ENCODE measurements at places on chromosomes 3 and 15. TPM values are rescaled to one million over a fixed set of nuclear protein-coding genes. Genes with fewer than 3 reads are reported as not detected.

- no peak for DNase-seq
Measured at GRCh38 chr3:191030929-191031328, 168.1 kb upstream of the OSTN start.

DNA sequence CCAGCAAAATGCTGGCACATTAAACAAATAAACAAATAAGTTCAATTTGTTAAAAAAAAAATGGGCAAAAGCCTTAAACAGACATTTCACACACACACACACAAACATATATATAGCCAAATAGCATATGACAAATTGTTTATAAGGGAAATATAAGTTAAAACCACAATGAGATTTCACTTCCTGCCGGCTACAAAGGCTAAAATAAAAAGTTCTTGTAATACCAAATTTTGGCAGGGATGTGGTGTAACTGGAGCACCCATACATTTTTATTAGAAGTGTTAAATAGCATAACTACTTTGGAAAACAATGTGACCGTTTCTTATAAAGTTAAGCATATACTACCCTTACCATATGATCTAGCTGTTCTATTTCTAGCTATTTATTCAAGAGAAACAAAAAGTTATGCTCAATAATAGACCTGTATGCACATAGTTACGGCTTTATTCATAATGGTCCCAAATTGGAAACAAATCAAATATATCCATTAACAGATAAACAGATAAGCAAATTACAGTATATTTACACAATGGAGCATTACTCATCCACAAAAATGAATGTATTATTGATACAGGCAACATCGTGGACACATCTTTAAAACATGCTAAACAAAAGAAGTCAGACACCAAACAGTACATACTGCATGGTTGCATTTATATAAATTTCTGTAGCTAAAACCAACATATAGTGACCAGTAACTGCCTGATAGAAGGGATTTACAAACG, 93.9 kb downstream of the EOMES start:
- DNase-seq: no peak

DNA sequence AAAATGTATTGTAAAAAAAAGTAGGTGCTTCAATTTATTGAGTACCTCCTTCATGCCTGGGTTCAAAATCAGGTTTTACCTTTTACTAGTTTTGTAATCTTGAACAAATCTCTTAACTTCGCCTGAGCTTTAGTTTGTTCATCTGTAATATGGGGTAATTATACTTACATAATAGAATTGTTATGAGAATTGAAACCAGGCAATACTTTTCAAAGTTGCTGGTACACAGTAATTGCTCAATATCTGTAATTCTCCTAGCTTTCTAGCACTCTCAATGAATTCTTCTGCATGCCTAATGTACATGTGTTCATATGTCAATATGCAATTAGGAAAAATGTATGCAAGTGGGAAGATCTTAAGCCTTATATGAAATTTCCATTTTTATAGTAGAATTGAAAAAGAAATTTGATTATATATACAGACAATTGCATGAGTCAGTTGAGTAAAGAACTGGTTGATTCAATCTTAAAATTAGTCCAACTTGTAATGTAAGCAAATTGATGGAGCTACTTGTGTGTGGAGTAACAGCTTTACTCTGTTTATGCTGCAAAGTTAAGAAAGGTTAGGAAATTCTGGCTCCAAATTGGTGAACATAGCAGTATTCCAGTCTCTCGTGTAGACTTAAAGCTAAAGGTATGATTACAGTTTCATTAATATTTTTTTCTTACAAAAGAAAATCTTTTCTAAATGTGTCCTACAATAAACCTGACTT, 4.1 kb downstream of the TNFSF10 start:
- no peak for DNase-seq

DNA sequence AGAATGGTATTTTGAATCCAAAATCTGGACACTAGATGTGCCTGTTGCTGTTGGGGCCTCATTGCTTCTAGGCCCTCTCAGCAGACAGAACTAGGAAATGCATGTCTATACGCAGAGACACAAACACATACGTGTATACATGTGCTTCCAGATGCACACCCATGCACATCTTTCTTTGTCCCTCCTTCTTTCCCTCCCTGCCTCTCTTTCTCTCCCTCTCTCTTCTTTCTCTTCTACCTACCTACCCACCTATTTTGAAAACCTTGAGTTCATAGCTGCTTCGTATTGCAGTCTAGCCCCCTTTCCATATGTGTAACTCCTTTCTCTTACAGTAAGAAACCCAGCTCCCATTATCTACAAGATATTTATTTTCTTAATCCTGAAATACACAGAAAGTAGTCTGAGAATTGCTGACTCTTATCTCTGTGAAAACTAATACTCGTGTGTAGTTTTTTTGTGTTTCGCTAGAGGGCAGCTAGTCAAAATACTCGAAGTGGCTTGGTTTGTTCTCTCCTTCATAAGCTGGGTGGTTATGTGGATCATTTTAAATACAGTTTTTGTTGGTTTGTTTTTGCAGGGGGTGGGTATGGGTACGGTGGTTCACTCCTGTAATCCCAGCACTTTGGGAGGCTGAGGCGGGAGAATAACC, 18.5 kb downstream of the RPL32 start:
- no peak for DNase-seq

GRCh38 chr3:27560484-27561056, 76.4 kb upstream of the SLC4A7 start:
- DNase-seq: no peak

The CMTM8 gene
- 19.8 TPM for total RNA-seq

- DNase-seq: no peak
Measured at GRCh38 chr3:157592769-157593168, 89.6 kb upstream of the VEPH1 start.

- no peak for DNase-seq
Measured at GRCh38 chr3:36738702-36739101, 25.7 kb downstream of the DCLK3 start.

The CCR9 gene
- not detected for total RNA-seq

DNA sequence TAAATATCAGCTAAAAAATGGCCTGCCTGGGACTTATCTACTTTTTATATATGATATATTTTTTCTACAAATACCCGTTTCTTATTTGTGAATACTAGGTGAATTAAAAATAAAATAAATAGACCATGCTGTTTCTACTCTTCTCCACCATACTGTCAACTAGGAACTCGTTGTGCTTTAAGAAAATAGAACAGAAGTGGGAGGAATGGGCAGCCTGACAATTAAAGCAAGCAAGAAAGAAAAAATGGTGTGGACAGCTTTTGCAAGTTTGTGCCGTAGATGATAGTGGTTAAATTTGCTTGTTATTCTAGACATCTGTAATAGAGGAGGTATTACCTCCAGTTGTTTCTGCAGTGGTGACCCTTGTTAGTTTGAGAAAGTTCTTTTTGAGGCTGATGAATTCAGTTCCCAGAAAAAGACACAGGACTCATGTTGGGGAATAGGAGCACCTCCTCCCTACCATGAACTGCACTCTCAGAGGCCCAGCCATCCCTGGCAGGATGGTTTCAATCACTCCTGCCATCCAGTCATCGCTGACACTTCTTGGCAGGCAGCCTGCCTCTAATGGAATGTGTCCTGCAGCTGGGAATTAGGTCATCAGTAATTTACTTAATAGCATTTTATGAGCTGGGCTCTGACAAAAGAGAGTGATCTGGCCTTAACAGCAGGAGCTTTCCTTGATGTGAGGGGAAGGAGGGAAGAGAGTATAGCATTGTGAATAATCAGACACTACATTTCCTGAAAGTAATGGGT, 105.0 kb upstream of the GAP43 start:
- DNase-seq: peak; percentile 18

The SEMA3F gene
- total RNA-seq: 128 TPM

GRCh38 chr3:162719684-162720341, 1223.2 kb downstream of the OTOL1 start:
- no peak for DNase-seq

- DNase-seq: no peak
Measured at GRCh38 chr3:179450261-179450701, 989 bp downstream of the GNB4 start.

- DNase-seq: no peak
Measured at GRCh38 chr15:45648521-45649200, 13.8 kb downstream of the SQOR start.

DNA sequence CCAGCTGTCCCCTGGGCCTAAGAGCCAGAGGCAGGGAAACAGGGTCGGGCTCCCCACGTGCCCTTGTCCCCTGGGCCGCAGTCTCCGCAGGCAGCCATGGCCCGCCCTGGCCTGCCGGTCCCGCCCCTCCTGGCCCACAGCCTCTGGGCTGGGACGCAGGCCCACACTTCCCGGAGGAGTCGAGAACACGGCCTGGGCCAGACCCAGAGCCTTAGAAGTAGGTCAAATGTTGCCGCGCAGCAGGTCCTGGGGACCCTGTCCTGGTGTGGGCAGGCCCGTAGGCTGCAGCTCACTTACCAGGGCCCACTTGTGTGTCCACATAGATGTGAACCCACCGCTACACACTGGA, 4.3 kb upstream of the MYL3 start:
- peak; percentile 68 for DNase-seq

The SAMMSON gene
- total RNA-seq: not detected

GRCh38 chr3:193498215-193498614, 56.5 kb downstream of the ATP13A4 start:
- DNase-seq: no peak

The HTR3E gene
- not detected for total RNA-seq

DNA sequence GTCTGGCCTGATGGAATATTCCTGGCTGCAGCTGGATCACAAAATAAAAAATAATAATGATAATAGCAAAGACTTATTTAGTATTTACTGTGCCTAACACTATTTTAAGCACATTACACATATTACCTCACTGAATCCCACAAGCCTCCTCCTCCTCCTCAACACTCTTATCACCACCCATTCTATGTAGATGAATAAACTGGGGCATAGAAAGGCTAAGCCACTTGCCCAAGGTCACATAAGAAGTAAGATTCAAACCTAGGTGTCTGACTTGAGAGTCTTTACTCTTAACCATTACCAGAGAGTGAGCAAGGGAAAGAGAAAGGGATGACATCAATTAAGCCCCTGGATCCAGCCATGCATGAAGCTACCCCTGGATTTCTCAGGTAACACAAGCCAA, 493.1 kb downstream of the SHQ1 start:
- DNase-seq: no peak

- DNase-seq: no peak
Measured at GRCh38 chr15:88874684-88875083, 20.7 kb downstream of the HAPLN3 start.

DNA sequence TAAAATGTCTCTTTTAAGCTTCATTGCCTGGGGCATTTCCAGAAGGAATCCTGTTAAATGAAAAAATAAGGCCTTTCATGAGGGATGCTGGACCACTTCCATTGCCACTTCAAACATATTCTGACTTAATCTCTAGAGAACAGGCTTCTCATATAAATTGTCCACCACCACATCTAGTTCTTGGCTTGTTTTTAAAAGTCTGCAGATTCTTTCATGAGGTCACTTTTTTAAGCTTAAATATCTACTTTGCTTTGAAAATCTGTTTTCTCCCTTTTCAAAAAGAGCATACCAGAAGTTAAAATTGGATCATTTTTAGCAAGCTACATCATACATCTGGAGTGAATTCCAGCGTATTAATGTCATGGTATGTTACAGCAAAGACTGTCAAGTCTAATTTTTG, 131.6 kb downstream of the C3orf70 start:
- no peak for DNase-seq

The ADAMTS17 gene
- 7.8 TPM for total RNA-seq

- DNase-seq: no peak
Measured at GRCh38 chr3:159773706-159774105, 214.9 kb upstream of the IL12A start.

- no peak for DNase-seq
Measured at GRCh38 chr3:79362571-79363270, 405.1 kb downstream of the ROBO1 start.

The FES gene
- total RNA-seq: 17.9 TPM

The CHL1 gene
- total RNA-seq: 53.1 TPM

The ARPIN gene
- 17.6 TPM for total RNA-seq

The AVEN gene
- 11.1 TPM for total RNA-seq

DNA sequence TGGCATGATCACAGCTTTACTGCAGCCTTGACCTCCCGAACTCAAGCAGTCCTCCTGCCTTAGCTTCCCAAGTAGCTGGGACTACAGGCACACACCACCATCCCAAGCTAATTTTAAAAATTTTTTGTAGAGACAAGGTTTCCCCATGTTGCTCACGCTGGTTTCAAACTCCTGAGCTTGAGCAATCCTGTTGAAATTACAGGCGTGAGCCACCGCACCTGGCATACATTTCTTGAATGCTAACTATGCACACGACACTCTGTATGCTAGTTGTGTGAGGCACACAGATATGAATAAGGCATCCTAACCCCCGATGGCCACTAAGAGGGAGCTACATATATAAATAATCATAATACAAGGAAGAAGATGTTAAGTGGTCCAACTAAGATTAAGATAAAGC, 64.9 kb downstream of the CDC25A start:
- no peak for DNase-seq

The CSK gene
- total RNA-seq: 47.3 TPM

The TMOD3 gene
- 35.4 TPM for total RNA-seq

GRCh38 chr3:160801386-160802118, 45.5 kb downstream of the PPM1L start:
- peak; percentile 87 for DNase-seq

DNA sequence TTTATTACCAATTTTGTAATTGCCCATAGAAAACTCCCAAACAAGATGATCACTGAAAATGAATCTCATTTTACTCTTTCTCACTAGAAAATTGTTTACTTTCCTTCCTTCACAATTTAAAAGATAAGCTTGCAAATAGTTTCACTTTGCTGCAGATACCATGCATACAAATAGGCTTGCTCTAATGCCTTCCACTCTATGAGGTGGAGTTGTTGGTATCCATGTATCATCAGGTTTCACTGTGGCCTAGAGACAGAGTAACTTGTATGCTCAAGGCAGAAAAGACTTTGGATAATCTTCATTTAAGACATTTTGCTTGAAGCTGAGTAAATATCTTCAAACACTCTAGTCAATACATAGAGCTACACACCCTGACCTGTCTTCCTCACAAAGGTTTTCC, 60.8 kb downstream of the RYK start:
- no peak for DNase-seq

GRCh38 chr15:25670621-25671020, 192.5 kb downstream of the ATP10A start:
- DNase-seq: no peak

DNA sequence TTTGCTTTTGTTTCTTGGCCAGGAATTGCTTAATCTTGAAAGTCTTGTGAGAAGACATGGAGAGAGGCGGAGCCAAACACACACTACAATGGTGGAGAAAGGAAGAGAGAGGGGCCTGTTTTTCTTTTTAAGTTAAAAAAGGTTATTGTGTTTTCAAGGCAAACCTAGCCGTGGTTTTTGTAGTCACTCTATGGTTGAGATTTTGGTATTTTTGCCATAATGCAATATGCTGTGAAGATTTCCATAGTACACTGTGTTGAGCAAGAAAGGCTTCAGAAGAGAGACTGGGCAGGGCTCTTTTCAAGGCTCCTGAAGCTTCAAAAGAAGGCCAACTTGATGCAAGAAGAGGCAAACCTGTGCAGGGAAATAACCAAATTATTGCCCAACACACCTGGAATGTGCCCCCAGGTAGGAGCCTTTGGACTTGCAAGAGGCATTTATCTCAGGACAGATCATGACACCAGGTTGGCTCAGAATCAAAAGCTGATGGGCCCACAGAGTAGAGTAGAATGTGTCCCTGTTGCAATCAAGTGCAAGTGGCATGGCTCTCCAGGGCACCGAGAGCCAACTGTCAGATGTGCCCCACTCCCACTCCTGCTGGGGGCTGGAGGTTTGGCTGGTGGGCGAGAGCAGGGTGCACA, 22.1 kb downstream of the AMOTL2 start:
- DNase-seq: no peak

- DNase-seq: no peak
Measured at GRCh38 chr3:4314688-4315087, 11.5 kb downstream of the SETMAR start.
